ENCODE measurements at places on chromosomes 13 and 19.

DNA sequence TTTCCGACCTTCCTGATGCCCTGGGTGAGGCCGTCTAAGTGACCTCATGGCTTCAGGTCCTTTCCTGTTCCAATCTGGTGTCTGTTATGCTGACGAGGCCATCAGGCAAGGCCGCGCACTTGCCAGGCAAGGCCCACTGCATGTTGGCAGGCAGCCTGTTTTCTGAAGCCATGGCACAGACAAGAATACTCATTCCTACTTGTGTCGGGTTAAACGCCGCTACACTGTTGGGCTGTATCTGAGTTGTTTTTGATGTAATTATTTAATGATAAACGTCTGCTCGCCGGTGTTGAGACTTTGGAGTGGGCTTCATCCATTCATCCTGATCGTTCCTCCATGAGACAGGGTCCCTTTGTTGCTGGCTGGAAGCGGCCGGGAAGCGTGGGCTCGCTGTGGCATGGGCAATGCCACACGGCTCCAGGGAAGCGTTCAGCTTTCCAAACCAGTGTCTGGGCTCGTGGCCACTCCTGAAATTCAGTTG is 92.1 kb downstream of the ATP11A start:
- no peak for DNase-seq

DNA sequence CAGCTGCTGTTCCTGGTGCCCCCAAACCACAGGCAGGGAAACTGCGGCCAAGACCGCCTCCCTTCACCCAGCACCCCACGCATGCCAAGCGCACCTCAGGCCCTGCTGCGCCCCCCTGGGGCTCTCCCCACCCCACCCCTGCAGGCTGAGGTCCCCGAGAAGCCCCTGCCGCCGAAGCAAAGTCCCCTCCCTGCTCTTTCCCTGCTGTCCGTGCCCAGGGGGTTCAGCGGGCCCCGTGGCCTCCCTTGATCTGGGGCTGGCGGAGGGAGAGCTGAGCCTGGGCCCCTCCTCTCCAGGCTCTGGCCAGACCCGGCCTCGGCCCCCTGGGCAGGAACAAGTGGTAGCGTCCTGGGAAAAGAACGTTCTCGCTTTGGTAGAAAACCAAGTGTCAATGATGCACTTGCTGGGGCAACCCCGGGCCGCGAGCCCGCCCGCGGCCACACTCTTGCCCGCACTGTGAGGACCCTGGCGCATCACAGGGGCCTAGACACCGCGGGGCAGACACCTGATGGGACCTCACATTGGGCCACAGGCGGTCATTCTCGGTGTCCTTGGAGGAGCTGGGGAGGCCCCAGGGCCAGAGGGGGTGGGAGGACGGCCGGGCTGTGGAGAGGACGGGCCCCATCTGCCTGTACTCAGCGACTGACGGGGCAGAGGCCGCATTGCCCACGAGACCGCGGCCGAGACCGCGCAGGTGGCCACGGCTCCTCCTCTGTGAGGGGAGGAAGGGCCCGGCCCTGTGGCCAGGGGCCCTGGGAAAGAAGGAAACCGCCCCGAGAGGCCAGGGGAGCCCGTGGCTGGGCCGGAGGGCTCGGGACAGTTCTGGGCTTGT is 29.0 kb downstream of the GPX4 start:
- DNase-seq = no peak

DNA sequence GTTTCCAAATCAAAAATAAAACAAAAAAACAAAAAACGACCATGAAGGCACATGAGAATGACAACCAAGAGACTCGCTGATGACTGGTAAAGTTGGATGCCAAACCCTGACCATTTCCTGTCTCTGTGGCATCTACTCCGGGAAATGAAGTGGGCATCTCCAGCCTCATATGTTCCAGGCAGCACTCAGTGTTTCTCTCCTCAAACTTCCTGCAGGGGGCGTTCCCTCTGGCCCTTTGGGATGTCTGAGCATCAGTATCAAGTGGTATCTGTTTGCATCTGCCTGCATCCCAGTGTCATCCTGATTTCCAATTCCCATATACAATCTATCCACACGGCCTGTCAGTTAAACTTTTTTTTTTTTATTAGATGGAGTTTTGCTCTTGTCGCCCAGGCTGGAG is 9.8 kb upstream of the SIGLEC12 start:
- DNase-seq = peak; percentile 1

- peak; percentile 57 for DNase-seq
These were observed 714.7 kb upstream of the PCDH20 start for GRCh38 chr13:62130062-62130970.

- DNase-seq = peak; percentile 100
These were observed 7.3 kb upstream of the C13orf46 start for GRCh38 chr13:113981194-113981605.

DNA sequence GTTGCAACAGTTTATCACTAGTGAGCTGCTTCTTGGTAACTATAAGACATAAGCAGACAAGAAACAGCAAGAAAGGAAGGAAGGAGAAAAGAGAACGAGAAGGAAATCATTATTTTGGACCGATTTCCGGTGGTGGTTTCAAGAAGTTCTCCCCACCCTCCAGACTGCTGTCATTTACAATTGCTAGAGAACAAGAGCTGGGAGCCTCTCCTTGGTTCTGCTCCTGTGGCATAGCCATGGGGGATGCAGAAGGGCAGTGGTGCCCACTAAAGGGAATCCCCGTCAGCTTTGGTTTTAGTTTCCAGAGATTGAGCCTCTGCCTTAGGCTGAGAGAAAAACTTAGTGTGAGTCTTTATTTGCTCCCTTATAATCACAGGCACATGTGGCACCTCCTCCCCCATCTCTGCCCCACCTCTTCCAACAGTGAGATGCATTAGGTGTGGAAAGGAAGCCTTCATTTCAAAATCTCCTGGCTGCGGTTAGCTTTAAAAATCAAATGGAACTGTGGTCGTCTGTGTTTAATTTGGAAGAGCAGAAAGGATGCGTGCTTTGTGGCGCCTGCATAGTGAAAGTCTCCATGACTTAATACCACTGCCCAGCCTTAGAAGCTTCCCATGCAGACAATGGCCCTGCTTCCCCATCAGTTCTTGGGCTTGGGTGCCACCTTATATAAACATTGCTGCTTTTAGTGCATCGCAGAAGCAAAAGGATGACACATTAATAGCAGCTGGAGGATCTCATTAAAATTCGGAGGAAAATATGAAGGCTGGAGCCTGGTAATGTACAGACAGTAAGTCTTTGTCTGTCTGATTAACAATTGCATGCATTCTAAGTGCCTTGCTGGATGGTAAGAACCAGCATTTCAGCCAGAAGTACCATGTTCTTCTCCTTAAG is 25.0 kb downstream of the LRCH1 start:
- DNase-seq = peak; percentile 10

DNA sequence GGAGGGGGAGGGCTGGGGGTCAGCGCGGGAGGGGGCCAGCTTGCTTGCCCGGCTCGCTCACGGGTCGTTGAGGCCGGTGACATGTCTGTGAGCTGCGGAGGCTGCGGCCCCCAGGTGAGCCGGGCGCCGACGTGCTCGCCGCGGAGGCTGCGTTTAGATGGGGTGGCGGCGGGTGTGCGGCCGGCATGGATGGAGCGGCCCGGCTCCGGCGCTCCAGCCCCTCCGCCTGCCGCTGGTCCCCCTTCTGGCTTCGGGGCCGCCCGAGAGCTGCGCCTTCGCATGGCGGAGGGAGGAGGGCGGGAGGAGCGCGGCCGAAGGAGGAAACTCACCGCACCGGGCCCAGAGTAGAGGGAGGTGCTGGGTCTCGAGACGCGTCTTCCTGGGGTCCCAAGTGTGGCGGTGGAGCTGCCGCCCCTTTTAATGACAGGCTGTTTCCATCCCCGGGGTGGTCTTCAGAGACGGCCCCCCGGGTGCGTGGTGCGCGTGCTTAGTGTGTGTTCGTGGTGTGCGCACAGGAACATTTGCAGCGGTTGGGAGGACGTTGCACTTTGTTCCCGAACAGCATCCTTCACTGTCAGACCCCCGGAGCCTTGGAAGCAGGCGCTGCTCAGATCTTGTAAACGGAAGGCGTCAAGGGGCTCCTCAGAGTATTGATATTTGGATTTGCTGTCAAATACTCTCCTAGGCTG is at the start of gene AKAP11:
AKAP11 (plus strand) TSS at position 38 of the 689 bp plus-strand sequence. CDS start 14,197 bp downstream, outside the sequence.
- peak; percentile 80 for DNase-seq

DNA sequence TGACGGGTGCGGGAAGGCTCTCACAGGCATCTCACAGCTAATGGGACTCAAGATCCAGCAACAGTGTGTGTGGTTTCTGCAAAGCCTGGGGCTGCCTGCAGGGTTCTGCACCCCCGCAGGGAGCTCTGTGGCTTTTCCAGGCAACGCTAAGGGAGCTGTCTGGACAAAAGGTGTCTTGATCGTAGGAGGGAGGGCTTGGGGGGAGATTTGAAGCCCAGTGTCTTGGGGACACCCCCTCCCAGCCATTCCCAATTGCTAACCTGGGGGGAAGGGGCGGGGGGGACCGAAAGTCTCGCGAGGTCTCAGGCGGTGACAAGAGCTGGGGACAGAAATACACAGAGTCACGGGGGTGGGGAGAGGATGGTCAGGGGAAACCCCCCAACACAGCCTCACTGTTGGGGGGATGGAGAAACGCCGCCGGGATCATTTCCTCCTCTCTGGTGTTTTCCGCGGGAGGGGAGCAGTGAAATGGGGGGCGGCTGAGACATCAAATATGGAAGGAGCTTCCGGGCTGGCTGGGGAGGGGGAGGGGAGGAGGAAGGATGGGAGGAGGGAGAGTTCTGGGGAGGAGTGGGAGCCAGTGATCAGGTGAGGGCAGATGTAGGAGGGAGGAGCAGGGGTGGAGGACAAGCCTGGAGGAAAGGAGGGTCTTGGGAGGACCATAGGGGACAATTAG is 13.3 kb downstream of the KCNC3 start:
- peak; percentile 52 for DNase-seq

- no peak for DNase-seq
These were observed 122.8 kb downstream of the OXGR1 start for GRCh38 chr13:96871469-96871868.

- no peak for DNase-seq
These were observed 21.3 kb downstream of the ZNF607 start for GRCh38 chr19:37698216-37698615.

GRCh38 chr13:28851422-28851821 is 31.3 kb downstream of the MTUS2 start:
- no peak for DNase-seq

DNA sequence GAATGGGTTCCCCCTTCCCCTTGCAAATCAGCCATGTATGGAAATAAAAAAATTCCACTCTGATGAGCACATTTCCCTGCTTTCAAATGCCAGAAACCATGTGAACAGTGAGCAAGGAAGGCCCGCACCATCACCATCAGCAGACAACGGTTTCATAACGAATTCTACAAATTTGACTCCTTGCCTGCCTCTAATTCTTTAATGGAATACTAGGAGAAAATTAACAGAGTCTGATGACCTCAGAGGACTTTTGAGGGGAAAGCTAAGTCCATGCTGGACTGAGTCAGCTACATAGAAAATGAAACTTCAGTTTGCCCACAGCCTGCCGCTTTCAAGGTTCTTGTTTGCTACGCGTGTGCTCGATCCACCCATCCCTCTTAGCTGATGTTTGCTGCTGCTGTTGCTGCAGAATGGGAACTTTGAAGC is 46.7 kb upstream of the KL start:
- DNase-seq = no peak

GRCh38 chr13:52786766-52787165 is 47.1 kb upstream of the CNMD start:
- DNase-seq = peak; percentile 83

DNA sequence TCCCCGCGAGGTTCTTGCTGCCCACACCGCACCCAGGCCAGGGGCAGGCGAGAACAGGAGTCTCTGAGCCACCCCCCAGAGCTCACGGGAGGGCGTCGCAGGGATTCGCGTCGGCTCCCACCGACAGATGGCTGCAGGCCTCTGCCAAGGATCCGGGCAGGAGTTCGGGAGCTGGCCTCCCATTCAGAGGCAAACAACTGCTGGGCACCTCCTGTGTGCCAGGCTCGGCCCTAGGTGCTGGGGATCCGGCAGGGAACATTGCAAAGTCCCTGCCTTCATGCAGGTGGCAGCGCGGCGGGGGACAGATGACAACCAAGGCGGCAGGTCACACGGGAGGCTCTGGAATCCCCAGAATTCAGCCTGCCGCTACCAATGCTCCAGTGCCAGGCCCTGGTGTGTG is 25.3 kb downstream of the LRRC4B start:
- DNase-seq = no peak

DNA sequence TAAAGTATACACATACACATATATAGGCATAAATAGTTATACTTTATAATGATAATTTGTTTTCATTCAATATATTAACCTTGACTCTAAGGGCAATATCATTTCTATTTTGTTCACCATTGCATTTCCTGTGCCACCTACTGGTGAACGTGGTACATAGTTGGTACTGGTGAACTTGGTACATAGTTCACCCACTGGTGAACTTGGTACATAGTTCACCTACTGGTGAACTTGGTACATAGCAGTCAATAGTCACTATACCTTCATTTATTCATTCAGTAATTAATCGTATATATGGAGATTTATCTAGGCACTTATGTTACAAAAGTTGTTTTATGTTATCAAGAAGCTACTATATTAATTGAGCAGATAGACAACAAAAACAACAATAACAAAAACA is 172.6 kb upstream of the ATXN8OS start:
- peak; percentile 25 for DNase-seq

DNA sequence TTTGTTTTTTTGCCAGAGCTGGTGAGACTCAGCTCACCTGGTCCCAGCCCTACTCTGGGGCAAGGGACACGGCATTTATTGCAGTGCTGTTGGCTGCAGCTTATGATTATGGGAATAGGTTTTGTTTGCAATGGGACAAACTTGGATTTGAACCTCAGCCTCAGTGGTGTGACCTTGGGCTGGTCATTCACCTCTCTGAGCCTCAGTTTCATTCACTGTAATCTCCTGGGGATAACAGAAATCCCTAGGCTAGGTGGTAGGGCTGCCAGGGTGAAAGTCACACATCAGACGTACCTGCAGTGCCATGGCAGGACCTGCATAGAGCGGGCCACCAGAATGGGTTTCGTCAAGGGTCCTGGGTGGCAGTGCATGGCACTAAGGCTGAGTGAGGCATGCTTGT is 73.7 kb upstream of the MEDAG start:
- DNase-seq = no peak

- DNase-seq = no peak
These were observed 53.3 kb downstream of the SOX21 start for GRCh38 chr13:94658926-94659597.

GRCh38 chr13:94343243-94343585 is 136.3 kb downstream of the DCT start:
- no peak for DNase-seq

DNA sequence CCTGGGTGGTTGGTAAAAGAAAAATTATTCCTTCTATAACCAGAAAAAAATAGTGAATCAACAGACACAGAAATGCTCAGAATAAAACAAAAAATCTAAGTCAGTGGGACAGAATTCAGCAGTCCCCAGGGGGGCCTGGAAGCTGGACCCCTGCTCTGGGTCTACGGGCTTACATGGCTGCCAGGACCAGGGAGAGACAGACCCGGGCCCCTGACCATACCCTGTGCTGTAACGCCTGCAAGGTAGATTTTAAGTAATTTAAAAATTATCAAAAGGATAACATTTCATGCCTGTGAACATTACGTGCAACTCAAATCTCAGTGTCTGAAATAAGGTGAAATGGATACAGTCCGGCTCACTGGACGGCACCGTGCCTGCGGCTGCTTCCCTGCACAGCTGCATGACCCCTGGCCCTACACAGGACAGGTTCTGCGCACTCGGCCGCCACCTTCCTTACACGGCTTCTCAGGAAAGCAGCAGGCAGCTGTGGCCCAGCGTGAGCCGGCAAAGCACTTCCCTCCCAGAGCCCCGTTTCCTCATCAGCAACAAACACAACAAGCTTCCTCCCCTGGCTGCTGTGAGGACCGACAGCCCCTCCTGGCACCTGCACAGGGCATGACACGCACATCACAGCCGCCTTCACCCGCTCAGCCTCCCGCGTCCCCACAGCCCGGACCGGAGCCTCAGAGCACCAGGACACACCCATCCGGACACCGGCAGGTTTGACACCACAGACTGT is 22.2 kb downstream of the RASA3 start:
- DNase-seq = peak; percentile 65

All from NCI-H1417 (cell line).